T-helper 17 cell (primary cell): ENCODE measurements at places on chromosomes 13 and 19.

DNA sequence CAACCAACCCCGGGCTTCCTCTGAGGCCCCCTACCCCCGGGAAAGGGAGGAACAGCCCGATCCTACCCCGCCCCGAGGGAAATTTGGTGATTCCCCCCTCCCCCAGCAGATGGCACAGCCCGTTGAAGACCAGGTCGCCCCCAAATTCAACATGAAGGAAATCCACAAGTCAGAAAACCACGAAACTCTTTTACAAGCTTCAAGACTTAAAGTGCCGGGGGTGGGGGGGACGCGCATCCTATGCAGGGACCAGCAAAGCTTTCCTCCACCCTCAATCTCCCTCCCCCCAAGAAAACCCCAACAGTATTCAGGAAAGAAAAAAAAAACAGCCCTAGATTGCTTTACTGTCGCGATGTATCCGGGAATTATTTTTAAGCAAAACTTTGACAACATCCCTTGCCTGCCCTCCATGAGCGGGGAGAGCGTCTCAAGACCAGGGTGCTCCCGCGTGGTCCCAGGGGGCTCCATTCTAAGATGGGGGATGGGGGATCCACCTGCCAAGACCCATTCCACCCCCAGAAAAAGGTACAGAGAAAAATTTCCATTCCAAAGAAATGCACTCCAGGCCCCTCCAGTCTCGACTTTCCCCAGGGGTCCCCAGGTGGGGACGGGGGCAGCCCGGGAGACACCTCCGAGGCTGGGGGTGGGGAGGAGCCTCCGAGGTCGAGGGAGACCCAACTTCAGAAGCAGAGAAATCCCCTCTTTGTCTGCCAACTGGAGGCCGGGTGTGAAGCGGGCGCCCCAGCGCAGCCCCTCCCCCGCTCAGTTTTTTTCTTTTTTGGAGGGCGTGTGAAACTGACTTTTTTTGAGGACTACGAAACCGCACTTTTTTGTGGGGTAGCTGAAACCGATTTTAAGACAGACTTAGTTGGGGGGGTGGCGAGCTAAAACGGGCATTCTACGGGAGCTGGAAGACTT lies 1.5 kb downstream of the TCF3 start:
- H3K4me1 ChIP-seq: peaks cover 10% of the 10 kb centered on the region
- no peaks in the 10 kb centered on the region for H3K27me3 ChIP-seq
- peak; percentile 47 for DNase-seq
- H3K4me3 ChIP-seq: peak overlapping the region; percentile 95

GRCh38 chr13:71417205-71417604 lies 449.8 kb downstream of the DACH1 start:
- H3K27ac ChIP-seq: no peak overlapping the region
- H3K36me3 ChIP-seq: no peaks in the 10 kb centered on the region
- no peak overlapping the region for H3K4me3 ChIP-seq
- no peaks in the 10 kb centered on the region for H3K4me1 ChIP-seq
- no peak for DNase-seq

DNA sequence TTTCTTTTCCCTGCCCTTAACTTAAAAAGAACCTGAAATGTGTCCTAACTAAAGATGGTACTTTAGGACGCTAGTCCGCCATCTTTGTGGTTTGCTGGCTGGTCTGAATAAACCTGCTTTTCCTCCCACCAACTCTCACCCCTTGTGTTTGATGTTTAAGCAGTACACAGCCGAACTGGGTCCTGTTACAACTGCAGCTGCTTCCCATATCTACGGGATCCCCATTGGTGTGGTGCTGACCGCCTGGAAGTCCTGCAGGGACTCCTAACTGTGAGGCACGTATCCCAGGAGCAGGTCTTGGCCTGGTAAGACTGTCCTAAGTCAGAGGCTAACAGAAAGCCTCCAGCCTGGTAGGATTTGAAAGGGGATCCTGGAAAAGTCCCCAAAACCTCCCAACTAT lies 40.9 kb upstream of the VSTM2B start:
- H3K4me3 ChIP-seq: no peak overlapping the region
- no peaks in the 10 kb centered on the region for H3K36me3 ChIP-seq
- H3K27ac ChIP-seq: no peak overlapping the region

- no peak for DNase-seq
- peaks cover 16% of the 10 kb centered on the region for H3K27me3 ChIP-seq
- H3K4me3 ChIP-seq: no peak overlapping the region
- H3K27ac ChIP-seq: no peak overlapping the region
- H3K4me1 ChIP-seq: no peaks in the 10 kb centered on the region
Measured at GRCh38 chr13:45105895-45106294, 14.4 kb upstream of the GTF2F2 start.

DNA sequence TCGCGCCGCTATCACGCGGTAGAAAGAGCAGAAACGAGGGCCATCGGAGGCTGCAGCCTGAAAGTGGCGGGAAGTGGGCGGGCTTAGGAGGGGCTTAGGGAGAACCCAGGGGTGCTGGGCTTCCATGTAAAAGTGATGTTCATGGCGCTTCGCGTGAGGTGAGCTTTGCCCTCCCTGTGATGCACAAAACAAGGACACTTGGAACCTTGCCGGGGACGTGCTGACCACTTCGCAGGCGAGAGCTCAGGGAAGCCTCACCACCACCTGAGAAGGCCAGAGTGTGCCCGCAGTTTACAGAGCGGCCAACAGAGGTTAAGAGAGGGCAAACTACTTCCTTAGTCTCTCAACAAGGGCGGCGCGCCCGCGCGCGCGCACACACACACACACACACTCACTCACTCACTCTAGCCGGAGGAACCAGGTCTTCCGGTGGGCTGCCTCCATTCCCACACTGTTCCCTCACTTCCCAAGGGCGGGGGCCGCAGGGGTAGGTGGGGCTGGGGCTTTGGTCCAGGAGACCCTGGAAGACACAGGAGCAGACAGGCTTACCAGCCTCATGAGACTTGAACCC lies 651 bp downstream of the GAPDHS start:
- peak overlapping the region; percentile 39 for H3K27ac ChIP-seq
- H3K36me3 ChIP-seq: peaks cover 4% of the 10 kb centered on the region
- peaks cover 38% of the 10 kb centered on the region for H3K27me3 ChIP-seq
- DNase-seq: no peak

DNA sequence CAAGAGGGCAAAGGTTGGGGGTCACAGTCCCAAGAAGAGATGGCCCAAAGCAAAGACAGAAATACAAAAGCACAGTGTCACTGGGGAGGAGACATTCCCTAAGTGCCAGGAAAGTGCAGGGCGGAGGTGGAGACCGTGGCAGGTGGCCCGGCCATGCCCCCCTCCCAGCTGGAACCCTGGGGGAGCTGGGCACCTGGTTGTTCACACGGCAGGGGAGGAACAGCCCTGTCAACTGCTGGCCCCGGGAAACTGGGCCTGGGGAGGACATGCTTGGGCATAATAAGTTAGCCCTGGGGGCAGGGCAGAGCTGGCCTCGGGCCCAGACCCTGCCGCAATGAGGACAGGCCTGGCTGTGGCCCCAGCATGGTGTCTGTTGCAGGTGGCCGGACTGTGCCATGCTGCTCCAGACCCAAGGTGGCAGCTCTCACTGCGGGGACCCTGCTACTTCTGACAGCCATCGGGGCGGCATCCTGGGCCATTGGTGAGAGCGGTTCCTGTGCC lies 7.4 kb downstream of the HPN start:
- H3K4me3 ChIP-seq: no peak overlapping the region
- H3K36me3 ChIP-seq: no peaks in the 10 kb centered on the region
- H3K27me3 ChIP-seq: peaks cover 11% of the 10 kb centered on the region
- H3K27ac ChIP-seq: no peak overlapping the region
- no peak for DNase-seq

- peaks cover 14% of the 10 kb centered on the region for H3K36me3 ChIP-seq
- no peak for DNase-seq
- no peaks in the 10 kb centered on the region for H3K4me1 ChIP-seq
- H3K27me3 ChIP-seq: no peaks in the 10 kb centered on the region
- H3K27ac ChIP-seq: no peak overlapping the region
Measured at GRCh38 chr19:37227996-37228395, 10.0 kb downstream of the ZNF383 start.

DNA sequence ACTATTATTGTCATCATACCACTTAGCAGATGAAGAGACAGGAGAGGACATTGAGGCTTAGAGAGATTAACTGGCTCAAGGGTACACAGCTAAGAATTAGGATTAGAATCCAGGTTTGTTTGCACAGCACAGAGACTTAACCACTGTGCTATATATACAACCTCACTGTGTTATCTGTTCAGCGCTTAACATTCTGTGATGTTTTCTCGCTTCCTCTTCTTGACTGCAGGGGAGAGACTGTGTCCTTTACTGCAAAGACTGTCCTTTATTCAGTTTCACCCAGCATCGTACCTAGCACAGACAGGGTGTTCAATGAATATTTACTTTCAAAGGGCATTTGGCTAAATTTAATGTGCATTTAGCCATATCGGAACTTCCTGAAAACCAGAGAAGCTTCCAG lies 54.9 kb upstream of the PCDH8 start:
- DNase-seq: no peak
- H3K27ac ChIP-seq: no peak overlapping the region
- peaks cover 57% of the 10 kb centered on the region for H3K27me3 ChIP-seq
- no peaks in the 10 kb centered on the region for H3K4me1 ChIP-seq
- H3K4me3 ChIP-seq: no peak overlapping the region

- H3K27ac ChIP-seq: no peak overlapping the region
- peaks cover 47% of the 10 kb centered on the region for H3K27me3 ChIP-seq
- no peak for DNase-seq
- H3K4me3 ChIP-seq: no peak overlapping the region
- no peaks in the 10 kb centered on the region for H3K4me1 ChIP-seq
Measured at GRCh38 chr13:44237276-44237767, 136.3 kb upstream of the SERP2 start.

DNA sequence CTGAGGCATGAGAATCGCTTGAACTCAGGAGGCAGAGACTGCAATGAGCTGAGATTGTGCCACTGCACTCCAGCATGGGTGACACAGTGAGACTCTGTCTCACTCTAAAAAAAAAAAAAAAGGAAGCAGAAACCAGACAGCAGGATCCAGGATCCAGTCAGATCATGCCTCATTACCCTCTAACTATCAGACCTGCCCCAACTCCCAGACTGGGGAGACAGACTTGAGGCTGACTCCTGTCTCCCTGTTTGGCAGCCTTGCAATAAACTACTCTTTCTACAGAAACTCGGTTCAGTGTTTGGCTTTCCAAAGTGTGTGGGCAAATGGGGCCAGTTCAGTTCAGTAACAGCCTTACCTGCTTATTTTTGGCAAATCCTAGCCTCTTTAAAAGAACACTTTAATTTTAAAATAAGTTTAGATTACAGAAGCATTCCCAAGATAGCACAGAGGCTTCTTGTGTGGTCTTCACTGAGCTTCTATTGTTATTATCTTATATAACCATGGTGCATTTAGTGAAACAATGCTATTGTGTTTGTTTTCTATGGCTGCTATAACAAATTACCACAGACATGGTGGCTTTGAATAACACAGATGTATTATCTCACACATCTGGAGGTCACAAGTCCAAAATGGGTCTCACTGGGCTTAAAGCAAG lies 18.5 kb downstream of the RASL11A start:
- no peaks in the 10 kb centered on the region for H3K36me3 ChIP-seq
- H3K4me3 ChIP-seq: no peak overlapping the region
- no peak overlapping the region for H3K27ac ChIP-seq
- peaks cover 16% of the 10 kb centered on the region for H3K4me1 ChIP-seq
- H3K27me3 ChIP-seq: peaks cover 12% of the 10 kb centered on the region
- DNase-seq: no peak

DNA sequence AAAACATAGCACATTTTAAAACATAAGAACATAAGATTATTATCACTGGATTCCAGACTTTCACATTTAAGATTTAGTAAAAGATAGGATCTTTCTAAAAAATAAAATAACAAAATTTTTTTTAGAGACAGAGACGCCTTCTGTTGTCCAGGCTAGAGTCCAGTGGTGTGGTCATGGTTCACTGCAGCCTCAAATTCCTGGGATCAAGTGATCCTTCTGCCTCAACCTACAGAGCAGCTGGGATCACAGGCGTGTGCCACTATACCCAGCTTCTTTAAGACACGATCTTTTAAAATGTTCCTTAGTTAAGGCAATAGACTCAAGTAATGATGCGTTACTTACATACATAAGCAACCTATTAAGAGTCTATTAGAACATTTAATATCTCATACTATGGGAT lies 32.7 kb downstream of the ALG5 start:
- DNase-seq: no peak
- no peak overlapping the region for H3K4me3 ChIP-seq
- no peaks in the 10 kb centered on the region for H3K27me3 ChIP-seq

DNA sequence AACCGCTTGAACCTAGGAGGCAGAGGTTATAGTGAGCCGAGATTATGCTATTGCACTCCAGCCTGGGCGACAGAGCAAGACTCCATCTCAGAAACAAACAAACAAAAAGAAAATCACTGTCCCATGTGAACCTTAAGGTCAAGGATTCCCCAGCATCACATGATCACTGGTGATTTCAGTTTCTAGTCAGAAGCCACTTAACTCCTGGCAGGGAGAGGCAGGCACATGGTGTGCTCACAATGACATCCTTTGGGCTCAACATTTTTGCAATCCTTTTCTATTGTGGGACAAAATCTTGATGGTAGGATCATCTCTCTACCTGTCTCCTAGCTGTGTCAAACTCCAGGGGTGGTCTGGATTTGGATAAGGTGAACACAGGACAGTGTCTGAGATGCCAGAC lies 12.1 kb downstream of the AKAP8 start:
- no peaks in the 10 kb centered on the region for H3K27me3 ChIP-seq
- no peak overlapping the region for H3K27ac ChIP-seq
- H3K4me1 ChIP-seq: no peaks in the 10 kb centered on the region
- H3K4me3 ChIP-seq: no peak overlapping the region

DNA sequence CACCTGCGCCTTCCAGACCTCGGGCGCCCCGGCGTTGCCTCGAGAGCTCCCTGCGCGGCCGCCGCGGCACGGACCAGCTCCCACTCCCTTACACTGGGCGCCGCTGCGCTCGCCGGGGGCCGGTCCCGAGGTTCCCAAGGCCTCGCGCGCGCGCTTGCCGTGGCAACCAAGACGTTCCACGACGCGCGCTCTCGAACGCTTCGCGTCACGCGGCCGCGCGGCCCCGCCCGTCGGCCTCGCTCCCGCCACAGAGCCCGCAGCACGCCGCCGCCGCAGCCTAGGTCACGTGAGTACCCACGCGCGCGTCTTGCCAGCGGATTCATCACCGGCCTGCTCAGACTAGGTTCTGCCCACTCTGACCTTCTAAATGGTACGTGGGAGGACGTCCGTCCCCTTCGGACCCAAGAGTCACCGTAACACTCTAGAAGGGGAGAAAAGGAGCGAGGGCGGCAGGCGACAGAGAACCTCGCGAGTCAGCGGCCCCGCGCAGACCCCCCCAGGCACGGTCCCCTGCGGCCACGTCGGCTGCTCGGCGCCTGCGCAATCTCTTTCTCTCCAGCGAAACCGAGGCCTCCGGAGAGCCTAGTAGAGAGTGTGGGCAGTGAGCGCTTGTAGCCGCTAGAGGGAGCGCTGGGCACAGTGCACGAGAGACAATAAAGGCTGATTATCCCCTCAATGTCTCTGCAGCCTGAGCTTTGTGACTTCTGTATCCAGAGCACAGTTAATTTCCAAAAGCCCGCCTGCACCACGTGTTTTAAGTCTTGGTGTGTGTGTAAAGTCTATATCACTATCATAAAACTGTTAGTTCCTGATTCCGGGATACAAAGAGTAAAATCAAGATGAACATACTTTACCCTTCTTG lies at the start of gene SPART:
Gene SPART (minus strand): TSS at position 173 of the 862 bp plus-strand sequence. CDS start 10,564 bp downstream, outside the sequence.
- peaks cover 25% of the 10 kb centered on the region for H3K4me1 ChIP-seq
- H3K27me3 ChIP-seq: peaks cover 5% of the 10 kb centered on the region
- peak within 1 kb of the TSS; percentile 96 for H3K4me3 ChIP-seq
- peaks cover 2% of the 10 kb centered on the region for H3K36me3 ChIP-seq
- peak within 1 kb of the TSS; percentile 98 for H3K27ac ChIP-seq
